HT1080 (cell line): ENCODE measurements at places on chromosomes 6 and 20. TPM values are rescaled to one million over a fixed set of nuclear protein-coding genes. Genes with fewer than 3 reads are reported as not detected.
A peak's percentile ranks its signal among the peaks of the same experiment; 100 is the strongest.

DNA sequence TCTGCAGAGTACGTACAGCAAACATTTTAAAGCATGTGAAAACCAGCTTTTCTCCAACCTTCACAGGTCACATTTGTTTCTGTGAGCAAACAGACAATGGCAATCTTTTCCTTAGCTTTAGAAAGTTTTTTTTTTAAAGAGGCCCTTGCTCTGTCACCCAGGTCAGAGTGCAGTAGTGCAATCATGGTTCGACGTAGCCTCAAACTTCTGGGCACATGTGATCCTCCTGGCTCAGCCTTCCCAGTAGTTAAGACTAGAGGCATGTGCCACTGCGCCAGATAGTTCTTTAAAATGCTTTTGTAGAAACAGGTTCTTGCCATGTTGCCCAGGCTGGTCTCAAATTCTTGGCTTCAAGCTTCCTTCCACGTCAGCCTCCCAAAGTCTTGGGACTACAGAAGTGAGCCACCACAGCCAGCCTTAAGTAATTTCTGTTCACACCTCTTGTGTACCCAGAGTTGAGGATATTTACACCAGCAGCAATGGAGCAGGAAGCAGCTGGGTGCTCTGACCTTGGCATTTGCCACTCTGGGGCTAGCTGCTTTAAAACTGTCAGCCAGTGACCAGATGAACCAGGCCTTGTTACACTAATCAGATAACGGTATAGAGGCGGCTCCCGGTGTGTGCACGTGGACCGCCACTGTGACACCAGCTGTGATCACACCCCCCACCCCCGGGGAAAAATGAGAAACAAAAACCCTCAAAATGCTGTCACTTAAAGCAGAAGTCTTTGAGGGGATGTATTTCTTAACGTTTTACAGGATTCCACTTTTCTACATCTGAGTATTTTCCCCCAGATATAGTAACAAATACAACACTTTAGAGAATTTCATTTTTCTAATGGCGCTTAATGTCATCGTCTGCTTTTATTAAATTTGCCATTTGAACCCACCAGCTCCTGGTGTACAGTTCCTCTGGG, 71.3 kb downstream of the AKAP12 start:
- DNase-seq, result no peak

GRCh38 chr6:142569676-142570075, 267.9 kb downstream of the ADGRG6 start:
- peak; percentile 82 for DNase-seq

DNA sequence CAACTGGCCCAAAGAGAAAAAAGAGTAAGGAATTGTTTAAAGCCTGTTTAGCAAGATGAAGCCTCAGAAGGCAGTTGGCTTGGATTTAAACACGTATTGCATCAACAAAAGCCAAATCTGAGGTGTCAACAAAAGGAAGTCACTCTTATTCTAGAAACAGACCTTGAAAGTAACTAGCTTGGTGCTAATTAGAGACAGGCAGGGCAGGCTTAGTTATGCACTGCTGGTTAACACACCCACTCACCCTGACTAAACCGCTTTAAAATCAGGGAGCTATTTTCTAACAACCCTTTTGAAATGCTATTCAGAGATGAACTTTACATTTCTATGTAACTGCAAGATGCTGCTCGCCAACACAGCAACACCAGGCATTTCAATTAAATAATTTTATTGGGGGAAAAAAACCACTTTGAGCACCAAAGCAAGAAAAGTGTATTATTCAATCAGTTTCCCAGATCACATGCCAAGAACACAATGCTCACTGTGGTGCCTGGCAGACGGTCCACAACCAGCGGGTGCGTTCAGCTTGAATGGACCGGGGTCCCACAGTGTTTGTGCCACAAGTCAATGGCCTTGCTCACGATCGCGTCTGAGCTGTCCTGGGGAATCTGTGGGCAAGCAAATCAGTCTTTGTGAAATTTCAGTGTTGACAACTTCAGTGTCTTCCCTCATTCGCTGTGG, 23.6 kb downstream of the TBC1D7 start:
- no peak for DNase-seq

GRCh38 chr20:58621906-58622548, 29.1 kb upstream of the STX16 start:
- DNase-seq, result peak; percentile 37

GRCh38 chr6:68008445-68008844, 626.6 kb upstream of the ADGRB3 start:
- peak; percentile 53 for DNase-seq

DNA sequence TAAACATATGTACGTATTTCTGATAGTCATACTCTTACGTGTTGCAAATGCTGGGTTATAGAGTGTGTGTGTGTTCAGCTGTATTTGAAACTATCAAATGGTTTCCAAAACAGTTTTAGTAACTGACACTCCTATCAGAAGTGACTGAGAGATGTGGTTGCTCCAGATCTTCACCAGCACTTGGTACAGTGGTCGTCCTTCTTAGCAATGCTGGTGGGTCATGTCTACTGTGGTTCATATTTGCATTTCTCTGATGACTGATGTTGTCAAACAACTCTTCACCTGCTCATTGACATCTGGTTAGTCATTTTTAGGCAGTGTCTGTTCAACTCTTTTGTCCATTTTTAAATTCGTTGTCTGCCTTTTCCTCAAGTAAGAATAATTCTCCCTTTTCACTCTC, 259.3 kb downstream of the KIF16B start:
- DNase-seq, result no peak

- peak; percentile 67 for DNase-seq
These were observed 29.9 kb downstream of the SGK1 start for GRCh38 chr6:134287859-134288537.

Gene TREML1
- 0.23 TPM in 1 of 2 replicates, not detected in the other for total RNA-seq

DNA sequence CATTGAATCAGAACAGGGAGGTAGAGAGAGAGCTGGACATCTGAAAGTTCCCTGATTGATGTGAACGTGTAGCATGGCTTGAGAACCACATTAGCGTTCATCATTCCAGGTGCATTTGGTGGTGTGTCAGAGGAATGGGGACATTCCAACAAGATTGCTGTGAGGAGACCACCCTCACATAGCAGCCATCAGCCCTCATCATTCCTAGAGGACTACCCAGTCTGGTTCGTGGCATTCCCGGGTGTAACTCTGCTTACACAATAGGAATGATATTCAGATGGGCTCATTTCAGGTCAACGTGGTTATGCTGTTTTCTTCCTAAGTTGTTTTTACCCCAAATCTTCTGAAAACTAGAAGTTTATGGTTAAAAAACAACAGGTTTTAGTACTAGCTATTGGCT, 62.2 kb upstream of the KLHL31 start:
- no peak for DNase-seq

- no peak for DNase-seq
These were observed 19.4 kb upstream of the TRERF1 start for GRCh38 chr6:42471142-42471541.

DNA sequence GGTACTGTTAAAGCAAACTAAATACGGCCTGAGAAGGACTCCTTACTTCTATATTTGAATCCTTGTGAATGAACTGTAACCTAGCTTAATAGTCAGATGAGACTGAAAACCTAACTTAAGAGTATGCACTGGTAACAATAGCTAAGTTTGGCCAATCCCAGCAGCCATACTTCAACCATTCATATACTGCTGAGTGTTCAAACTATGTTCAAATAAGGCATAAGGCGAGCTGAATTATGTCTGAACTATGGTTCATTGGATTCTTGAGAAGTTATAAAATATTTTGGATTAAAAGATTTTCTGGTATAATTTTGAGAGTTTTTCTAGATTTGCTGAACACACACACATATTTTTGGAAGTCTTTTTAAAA, 2.2 kb downstream of the SMPDL3A start:
- no peak for DNase-seq

GRCh38 chr6:169240591-169241390, 12.9 kb downstream of the THBS2 start:
- DNase-seq, result no peak

DNA sequence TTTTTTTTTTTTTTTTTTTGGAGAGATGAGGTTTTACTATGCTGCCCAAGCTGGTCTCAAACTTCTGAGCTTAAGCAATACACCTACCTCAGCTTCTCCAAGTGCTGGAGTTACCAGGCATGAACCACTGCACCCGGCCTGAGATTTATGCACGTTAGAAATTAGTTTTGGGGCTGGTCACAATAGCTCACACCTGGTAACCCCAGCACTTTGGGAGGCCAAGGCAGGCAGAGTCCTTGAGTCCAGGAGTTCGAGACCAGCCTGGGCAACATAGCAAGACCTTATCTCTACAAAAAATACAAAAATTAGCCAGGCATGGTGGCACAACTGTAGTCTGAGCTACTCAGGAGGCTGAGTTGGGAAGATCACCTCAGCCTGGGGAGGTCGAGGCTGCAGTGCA, 51.9 kb downstream of the CD24 start:
- no peak for DNase-seq

Gene HCK
- total RNA-seq, result not detected in 2 replicates

DNA sequence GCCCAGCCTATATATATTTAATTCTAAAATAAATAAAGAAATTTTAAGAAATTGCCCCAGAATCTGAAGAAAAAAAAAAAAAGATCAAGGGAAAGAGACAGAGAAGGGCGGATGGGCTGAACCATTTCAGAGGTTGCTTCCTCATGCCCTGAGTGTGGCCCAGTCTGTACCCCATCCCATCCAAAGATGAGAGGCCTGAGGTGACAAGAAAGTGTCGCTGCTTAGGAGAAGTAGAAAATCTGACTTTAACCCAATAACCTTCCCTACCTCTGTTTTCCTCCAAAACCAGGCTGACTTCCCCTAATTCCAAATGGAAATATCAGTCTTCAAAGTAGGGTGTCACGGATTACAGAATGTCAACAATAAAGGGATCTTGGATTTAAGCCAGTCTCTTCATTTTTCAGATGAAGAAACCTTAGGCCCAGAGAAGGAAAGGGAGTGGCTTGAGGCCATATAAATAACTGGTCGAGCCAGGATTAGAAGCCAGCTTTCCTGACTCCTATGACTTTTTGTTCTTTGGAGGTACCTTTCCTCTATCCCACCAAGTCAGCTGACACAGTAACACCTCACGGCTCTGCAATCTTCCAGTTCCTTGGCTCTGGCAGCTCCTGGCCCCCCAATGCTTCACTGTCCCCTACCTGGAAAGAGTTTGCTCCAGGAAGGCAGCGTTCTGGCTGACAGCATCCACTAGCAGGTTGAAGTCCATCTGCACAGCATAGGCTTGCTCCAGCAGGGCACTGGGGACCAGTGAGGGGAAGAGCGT, 10.1 kb downstream of the GSS start:
- DNase-seq, result no peak

- peak; percentile 80 for DNase-seq
These were observed at the start of gene SDHAF4 for GRCh38 chr6:70566751-70567382. Gene SDHAF4, plus strand, starts transcription at chr6:70566930. Its CDS starts 11 bp downstream, at chr6:70566941.

Gene GPR6
- not detected in 2 replicates for total RNA-seq

DNA sequence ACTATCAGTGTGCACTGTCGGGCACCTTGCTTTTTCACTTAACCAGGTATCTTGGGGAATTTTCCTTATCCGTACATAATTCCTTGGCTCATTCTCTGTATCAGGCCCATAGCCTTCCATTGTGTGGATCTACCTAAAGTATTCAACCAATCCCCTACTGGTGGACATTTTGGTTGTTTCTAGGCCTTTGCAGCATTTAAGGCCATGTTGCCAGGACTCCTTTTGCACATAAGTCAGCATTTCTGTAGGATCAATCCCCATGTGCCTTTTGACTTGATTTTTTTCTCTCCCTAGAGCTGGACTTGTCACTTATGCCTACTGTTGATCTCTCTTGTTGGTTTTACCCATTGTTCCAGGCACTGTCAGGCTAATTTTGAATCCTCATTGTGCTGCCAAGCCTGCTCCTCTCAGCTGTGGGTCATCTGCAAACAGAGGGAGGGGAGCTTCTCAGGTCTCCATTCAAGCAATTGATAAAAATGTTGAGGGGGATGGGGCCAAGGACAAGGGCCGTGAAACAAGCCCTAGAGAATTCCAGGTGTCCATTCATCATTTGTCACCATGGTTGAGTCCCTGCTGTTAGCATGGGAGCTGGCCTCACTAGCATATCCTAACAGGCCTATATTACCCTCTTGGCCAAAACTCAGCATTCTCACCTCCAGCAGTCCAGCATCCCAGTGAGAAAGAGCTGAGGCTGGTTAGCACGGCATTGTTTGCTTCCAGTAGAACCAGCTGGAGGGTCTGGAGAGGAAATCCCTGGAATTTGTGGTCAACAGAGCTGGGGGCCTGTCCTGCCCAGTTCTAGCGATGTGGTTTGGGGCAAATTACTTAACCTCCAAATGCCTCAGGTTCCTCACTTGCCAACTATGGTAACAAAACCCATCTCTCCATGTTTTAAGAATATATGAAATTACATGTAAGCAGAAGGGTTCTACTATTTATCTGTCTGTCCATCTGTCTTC, 178.4 kb downstream of the MRPL14 start:
- DNase-seq, result peak; percentile 57

- no peak for DNase-seq
These were observed 83.5 kb downstream of the CD164 start for GRCh38 chr6:109298605-109299264.

Gene SLC44A4
- total RNA-seq, result 0.45 TPM in 1 of 2 replicates, not detected in the other

Gene STMND1
- total RNA-seq, result not detected in 2 replicates

DNA sequence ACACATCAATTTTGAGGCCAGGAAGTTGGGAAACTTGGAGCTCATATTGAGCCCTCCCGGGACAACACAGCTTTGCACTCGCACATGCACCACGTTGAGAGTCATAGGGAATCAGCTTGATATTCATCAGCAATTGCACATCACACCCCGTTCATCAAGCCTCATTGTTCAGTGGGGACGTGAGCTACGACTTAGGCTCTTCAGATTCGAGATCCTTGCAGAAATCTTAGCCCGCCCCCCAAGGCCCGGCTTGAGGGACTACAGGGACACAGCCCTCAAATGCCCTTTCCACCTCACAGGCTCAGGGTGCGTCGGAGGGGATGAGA, 93.0 kb upstream of the MAFB start:
- DNase-seq, result no peak

Gene SLA2
- not detected in 2 replicates for total RNA-seq

DNA sequence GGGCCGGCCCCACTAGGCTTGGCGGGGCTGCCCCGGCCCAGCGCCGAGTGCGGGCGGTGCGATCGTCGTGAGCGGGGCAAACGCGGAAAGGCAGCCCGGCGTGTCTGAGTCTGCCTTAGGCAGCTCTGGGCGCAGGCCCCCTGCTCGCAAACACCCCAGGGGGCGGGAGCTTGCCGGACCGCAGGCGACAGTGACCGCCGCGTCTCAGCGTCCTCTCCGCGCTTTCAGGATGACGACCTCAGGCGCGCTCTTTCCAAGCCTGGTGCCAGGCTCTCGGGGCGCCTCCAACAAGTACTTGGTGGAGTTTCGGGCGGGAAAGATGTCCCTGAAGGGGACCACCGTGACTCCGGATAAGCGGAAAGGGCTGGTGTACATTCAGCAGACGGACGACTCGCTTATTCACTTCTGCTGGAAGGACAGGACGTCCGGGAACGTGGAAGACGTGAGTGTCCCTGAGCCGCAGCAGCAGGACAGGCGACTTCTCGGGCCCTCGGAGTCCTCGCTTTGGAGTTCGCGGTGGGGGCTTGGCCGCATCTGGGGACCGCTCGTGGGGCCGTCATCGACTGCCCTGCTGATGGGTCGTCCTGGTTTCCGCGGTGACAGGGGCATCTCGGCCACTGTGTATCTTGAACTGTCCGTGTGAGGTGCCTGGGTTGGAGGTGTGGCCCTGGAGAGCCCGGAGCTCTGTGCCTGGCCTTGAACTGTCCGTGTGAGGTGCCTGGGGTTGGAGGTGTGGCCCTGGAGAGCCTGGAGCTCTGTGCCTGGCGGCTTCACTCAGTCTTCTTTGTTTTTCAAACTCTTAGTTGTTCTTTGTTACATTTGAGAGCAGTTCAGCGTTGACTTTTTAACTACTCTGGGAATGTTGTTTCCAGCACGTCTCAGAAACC, 786 bp downstream of the ADRM1 start:
- no peak for DNase-seq

- no peak for DNase-seq
These were observed 10.7 kb downstream of the DLL1 start for GRCh38 chr6:170279977-170280688.

GRCh38 chr20:54389596-54390280, 85.7 kb upstream of the DOK5 start:
- no peak for DNase-seq
